GM04504 (cell line): ENCODE measurements at places on chromosomes 6 and 20.

GRCh38 chr6:155882527-155883333 is 427.1 kb upstream of the NOX3 start:
- DNase-seq, result no peak

- no peak for DNase-seq
Observed at GRCh38 chr6:118391086-118391485, 157.0 kb upstream of the PLN start.

GRCh38 chr20:44054849-44055248 is 132.1 kb downstream of the JPH2 start:
- no peak for DNase-seq

DNA sequence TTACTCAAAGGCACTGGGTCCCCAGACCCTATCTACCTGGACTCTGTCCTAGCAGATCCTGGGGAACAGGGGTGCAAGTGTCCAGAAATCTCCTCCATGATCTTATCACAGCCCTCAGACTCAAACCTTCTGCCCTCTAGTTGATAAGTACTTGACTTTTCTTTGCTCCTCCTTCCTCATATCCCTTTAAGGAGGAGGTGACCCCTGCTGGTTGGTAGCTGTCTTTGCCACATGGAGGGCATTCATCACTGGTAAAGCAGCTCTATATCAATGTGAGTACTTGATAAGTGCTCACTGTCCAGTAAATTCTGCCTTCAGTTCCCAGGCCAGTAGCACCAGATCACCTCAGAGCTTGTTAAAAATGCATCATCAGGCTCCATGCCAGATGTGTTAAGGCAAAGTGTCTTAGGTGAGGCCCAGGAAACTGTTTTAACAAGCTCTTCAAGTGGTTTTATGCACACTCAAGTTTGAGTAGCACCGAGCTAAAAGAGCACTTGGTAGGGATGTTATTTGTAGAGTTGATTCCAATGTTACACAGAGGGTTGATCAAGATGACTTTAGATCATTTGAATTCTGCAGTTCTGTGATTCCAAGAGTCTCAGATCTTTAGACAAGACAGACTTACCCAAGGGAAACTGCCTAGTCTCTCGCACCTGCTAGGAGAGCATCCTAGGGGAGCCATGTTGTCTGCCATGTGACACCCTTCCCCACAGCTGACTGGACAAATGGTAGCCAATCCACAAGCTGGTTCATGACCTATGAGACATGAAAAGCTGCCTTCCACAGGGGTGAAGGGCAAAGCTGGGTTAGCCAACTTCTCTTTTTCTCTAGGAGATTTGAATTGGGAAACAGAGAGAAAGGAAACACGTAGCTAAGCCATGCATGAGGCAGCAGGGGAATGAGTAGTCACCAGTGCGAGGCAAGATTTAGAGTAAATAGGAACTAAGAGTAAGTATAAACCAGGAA is 18.6 kb downstream of the TREML2 start:
- DNase-seq, result peak; percentile 16

DNA sequence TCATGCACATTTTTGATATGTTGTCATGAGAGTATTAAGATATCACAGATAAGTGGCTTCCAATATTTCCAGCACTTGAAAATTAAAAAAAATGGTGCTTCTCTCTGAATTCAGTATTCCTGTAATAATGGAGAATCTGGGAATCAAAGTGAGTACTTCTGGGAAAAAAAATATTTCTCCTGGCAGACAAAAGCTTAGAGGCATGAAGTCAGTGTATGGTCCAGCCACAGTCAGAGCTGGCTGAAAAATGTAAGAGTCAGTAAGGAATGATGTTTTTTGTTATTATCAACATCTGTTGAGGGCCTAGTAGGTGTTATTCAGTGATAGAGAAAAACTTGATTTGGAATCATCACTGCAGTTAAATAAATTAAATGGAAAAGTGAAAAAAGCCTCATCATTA is 3.2 kb upstream of the RFPL4B start:
- DNase-seq, result no peak

GRCh38 chr6:119649531-119649930 is 300.0 kb upstream of the MAN1A1 start:
- DNase-seq, result no peak

- DNase-seq, result no peak
Observed at GRCh38 chr20:49433333-49433732, 49.1 kb downstream of the KCNB1 start.

- DNase-seq, result no peak
Observed at GRCh38 chr6:109301418-109301817, 80.8 kb downstream of the CD164 start.

DNA sequence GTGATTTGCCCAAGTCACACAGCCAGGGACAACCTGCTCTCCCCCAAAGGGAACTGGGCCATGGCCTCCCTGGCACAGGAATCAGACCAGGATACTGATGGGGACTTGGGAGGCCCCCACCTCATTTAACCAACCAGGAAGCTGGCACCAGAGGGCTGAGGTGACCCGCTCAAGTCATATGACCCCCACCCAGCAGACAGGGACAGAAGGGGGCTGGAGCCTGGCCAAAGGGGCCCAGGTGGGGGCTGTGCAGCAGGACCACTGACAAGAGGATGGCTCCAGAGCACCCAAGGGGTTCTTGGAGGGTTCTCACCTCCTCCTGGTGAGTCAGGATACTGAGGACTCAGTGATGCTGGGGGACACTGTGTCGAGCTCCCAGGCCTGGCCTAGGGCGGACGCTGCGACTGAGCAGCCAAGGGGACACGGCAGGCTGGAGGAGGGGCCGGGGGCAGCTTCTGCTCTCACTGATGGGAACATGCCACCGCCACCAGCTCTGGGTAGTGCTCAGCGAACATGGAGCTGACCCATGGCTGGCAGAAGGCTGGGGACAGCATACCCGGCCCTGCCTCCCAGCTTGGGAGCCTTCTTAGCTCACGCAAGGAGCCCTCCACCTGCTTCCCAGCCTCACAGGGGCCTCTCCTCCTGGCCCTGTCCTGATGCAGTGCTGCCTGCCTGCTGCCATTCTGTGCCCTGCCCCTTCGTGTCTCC is 1.2 kb downstream of the CST7 start:
- DNase-seq, result no peak

GRCh38 chr6:114301596-114302219 is 41.1 kb downstream of the HS3ST5 start:
- no peak for DNase-seq

DNA sequence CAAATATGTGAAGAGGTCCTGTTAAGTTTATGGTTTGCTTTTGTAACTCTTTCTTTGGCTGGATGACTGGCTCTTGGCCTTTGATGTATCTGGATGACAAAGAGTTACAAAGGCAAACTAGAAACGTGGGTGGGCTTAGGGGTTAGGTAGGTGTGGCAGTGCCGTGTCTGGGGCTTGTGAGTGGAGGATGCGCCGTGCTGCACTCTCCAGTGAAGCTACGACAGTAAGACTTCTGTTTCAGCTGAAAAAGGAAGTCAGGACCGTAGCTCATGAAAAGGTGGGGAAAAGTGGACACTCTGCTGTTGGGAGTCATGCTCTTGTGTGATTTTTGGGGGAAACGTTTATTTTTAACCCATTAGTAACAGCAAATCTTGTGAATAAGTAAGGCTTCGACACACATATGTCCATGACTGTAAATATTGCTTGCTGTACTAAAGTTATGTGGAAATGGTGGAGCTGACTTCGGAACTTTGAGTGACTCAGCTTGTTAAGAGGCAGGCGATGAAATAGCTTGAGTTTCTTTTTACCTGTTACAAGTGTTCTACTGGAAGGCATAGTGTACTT is 45.6 kb downstream of the DUSP22 start:
- no peak for DNase-seq

GRCh38 chr20:36268440-36269342 is 32.4 kb downstream of the AAR2 start:
- no peak for DNase-seq

- peak; percentile 74 for DNase-seq
Observed at GRCh38 chr20:47453167-47453782, 48.4 kb upstream of the NCOA3 start.

- DNase-seq, result peak; percentile 97
Observed at GRCh38 chr20:50980071-50980681, 21.6 kb downstream of the MOCS3 start.

DNA sequence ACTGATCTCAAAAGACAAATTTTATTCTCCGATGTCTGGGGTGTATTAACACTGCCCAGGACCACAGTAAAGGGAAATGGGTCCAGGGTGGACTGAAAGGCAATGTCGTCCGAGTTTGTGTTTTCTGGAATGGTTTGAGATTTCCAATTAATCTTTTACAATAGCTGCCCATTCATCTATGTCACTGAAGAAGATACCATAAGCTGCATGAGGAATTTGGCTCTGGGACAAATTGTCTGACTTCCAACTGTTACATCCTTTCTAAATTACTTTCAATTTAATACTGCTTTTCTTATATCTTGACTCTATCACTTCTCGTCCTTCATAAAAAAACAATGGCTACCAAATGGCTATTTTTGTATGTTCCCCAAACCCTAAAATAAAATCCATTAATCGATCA is 130.7 kb upstream of the KCNK16 start:
- DNase-seq, result no peak

GRCh38 chr6:150634176-150634963 is 34.7 kb downstream of the PLEKHG1 start:
- DNase-seq, result no peak

DNA sequence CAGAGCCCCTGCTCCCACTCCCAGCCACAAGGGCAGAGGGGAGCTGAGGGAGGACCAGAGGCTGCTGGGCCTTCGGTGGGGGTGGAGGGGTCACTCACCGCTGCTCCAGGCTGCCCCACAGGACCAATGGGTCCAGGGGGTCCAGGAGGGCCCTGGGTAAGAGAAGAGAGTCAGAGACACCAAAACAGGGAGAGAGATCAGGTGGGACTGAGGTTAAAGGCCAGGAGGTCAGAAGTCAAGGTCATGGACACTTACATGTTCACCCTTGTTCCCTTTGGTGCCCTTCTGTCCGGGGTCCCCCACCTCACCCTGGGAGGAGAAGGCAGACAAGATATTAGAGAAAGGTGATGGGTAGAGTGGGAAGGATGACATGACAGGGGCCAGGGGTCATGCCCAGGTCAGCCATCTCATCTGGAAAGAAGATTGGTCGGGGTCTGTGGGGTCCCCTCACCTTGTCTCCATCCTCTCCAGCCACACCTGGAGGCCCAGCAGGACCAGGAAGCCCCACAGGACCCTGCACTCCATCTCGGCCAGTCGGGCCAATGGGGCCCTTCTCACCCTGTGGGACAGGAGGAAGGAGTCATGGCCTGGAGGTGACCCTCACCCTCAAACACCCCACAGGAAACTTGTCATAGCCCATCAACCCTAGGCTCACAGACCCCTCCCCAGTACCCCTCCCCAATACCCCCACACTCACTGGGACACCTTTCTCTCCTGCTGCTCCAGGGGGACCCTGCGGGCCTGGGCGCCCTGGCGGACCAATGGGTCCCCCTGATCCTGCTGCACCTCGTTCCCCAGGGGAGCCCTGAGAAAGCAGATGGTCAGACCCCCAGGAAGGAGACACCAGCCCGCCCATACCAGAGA is 21.0 kb downstream of the COL11A2 start:
- no peak for DNase-seq

GRCh38 chr6:156126535-156126934 is 650.6 kb upstream of the ARID1B start:
- DNase-seq, result no peak

DNA sequence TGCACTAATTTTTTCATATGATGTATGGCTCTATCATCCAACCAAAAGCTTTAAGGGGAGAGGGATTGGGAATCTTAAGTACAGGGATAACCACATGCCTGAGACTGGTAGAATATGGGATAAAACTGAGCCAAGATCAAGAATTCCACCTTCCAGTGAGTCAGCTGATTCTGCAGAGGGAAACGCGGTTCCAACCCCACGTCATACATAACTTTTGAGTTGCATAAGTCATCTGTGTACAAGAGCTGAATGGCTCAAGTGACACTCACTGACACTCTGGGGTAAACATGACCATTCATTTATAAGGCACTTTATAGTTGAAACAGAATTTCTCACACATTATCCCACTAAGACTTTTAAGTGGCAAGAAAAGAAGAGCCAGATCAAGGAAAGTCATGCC is 16.4 kb downstream of the TRIM27 start:
- no peak for DNase-seq

DNA sequence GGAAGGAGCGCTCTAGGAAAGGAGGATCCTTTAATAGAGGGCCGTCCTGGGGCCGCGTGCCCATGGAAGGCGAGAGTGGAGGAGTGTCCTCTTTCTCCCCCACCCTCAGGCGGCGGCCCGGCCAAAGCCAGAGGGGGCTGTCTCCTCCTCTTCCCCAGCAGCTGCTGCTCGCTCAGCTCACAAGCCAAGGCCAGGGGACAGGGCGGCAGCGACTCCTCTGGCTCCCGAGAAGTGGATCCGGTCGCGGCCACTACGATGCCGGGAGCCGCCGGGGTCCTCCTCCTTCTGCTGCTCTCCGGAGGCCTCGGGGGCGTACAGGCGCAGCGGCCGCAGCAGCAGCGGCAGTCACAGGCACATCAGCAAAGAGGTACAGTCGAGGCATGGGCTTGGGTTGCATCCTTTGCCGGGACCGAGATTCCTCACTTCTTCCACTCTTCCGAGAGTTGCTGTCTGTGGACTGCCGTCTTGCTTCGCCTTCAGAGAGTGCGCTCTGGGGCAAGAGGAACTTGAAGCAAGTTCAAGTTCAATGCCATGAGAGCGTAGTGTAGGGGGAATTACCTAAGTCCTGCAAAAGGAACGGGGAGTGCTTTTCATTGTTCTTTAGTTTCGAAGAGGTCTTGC is at the start of gene LAMA2:
Gene LAMA2 (plus strand): TSS at position 148 of the 621 bp plus-strand sequence. CDS start 108 bp downstream, at position 256.
- peak; percentile 71 for DNase-seq

GRCh38 chr6:53465732-53466131 is 79.2 kb downstream of the GCLC start:
- DNase-seq, result no peak

DNA sequence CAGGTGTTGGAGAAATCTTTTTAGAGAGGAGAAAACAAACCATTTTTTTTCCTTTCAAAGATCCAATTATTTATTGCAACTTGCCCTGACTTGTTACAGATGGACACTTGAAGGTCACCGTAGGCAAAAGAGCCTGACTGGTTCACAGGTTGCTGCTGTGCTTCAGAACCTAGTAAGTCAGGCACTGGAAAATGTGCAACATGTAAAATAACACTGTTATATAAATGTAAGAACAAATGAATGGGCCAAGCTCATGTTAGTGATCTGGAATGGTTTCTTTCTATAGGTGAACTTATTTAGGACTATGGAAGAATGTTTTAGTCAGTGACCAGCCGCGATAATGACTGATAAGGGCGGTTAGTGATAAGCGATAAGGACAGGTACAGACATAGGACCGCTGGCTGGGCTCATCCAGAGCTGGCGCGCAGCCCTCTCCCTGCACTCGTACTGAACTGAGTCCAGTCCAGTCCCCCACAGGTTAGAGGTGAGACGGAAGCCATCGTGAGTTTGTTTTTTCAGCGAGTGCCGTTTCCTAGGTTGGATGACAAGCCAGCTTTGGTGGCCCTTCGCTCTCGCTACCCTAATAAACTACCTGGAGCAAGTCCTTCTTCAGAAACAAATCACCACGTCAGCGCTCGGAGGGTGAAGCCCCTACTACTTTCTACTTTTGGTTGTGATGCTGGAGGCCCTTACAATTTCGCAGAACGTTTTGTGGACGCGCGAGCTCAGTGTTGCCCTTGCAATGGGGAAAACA is 94.4 kb upstream of the PRDM1 start:
- DNase-seq, result no peak

GRCh38 chr20:44471481-44471882 is 4.2 kb upstream of the TTPAL start:
- DNase-seq, result no peak

- DNase-seq, result no peak
Observed at GRCh38 chr6:34131326-34132290, 14.3 kb downstream of the GRM4 start.

GRCh38 chr6:51300510-51300909 is 481.8 kb downstream of the TFAP2B start:
- DNase-seq, result no peak
